ENCODE measurements at places on chromosomes 1 and 21.

DNA sequence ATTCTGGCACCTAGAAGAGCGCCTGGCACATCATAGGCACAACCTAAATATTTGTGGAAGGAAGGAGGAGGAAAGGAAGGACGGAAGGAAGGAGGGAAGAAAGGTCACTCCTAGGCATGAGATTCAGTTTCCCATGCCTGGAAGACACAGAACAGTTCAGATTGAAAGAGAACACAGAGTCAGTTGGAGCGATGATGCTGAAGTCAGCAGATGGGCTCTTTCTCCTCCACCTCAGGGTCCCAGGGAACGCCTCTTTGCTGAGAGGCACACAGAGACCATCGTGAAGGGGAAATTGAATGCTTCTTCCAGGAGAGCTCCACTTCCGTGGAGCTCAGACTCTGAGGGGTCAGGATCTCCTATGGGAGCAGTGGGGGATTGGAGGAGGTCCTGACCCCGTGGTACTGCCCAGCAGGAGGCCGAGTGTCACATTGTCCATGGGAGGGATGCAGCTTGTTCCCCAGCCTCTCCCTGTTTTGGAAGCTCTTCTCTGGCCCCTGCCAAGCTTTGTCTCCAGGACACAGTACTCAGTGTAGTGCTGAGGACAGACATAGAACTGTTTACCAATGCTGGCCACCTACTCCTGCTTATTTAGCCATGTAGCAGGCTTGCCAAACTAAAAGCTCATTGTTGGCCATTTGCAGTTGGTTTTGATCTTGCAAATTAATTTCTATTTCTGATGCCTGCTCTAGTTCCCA is 2.4 kb downstream of the MYBPHL start:
- DNase-seq: no peak

DNA sequence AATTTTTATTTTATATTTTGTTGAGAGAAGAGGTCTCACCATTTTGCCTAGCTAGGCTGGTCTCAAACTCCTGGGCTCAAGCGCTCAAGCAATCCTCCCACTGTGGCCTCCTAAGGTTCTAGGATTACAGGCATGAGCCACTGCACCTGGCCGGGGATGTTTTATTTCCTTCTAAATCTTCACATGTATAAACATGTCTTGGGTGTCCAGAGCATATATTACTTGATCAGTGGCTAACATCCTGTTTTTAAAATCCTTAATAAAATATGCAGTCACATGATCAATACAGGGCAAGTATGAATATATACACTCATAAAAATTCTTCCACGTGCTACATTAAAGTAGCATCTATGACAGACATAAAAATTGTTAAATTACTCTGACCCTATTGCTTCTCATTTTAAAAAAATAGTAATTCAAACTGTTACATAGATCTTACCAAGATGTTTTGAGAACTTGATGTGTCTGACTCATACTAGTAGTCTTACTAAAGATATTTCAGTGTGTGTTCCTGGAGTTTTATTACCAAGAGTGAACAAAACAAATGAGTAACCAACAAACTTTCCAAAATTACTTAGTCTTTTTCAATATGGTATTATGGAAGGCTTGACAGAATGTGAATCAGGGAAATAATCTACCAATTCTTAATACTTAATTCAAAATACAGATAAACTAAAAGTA is 222.5 kb downstream of the SLC45A1 start:
- DNase-seq: no peak

GRCh38 chr1:22142315-22143064 is 407 bp downstream of the WNT4 start:
- DNase-seq: peak; percentile 58

DNA sequence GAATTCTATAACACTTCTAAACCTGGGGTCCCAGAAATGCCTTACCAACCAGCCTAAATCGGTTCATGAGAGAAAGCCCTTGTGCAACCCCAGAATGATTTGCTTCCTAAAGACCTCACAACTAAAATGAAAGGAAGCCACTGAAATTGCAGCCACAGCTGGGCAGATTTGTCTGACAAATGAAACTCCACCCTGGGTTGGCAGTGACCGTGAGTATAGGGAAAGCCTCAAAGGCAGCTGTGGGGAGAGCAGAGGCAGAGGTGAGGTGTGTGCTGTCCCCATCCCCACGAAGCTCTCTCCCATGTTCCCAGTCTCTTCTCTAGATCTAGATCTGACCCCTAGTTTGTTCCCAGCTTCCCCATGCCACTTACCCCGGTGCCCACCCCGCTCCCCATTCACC is 23.1 kb downstream of the RHBDL2 start:
- no peak for DNase-seq

DNA sequence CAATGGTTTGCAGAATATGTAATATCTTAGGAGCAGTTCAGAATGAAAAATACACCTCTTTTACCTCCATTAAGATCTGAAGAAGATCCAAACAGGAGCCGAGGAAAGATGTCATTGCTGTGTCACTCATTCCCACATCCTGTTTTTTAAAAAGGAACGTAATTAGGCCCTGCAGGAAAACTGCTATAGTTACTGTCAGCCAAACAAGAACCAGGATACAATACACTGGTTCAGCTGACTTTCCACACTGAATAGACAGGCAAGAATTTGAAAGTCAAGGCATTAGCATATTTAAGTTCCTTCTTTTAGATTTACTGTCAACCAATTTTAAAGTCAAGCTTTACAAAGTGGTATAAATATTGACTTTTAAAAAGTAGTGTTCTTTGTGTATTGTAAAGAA is 63.8 kb downstream of the IARS2 start:
- no peak for DNase-seq

GRCh38 chr1:155301342-155301841 is at the start of gene PKLR:
TSS of gene PKLR (minus strand) at chr1:155301438. CDS start at chr1:155301395, 43 bp downstream.
- no peak for DNase-seq

DNA sequence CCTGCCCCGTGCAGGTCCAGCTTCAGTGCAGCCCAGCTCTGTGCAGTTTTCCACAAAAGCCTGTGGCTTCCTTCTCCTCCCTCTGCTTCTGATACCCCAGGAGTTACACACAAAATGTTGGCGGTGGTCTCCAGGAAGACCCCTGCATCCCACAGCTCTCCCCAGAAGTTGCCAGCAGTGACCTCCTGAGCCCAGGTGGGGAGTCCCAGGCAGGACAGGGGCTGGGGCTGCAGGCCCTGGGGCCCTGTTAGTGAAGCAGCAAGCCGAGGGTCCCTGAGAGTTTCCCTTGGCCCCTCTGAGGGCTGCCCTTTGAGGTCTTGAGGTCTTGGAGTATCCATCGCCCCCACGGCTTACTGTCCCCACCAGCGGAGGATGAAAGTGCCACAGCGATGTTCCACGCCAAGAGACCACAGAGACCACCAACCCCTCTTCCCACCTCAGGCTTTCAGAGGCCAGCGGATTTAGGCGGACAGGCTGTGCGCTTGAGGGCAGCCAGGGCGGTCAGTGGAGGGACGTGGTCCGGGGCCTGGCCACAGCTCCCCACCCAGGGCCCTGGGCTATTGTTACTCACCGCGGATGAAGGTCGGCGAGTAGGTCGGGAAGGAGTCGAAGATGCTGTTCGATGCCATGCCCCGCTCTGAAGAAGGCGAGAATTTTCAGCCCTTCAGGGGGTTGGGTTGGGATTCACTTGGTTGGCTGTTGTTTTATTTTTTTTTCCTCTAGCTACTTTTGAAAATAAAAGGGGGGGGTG is 34.0 kb upstream of the RUNX3 start:
- DNase-seq: no peak

- no peak for DNase-seq
These were observed 31.7 kb upstream of the CACYBP start for GRCh38 chr1:174967845-174968705.

DNA sequence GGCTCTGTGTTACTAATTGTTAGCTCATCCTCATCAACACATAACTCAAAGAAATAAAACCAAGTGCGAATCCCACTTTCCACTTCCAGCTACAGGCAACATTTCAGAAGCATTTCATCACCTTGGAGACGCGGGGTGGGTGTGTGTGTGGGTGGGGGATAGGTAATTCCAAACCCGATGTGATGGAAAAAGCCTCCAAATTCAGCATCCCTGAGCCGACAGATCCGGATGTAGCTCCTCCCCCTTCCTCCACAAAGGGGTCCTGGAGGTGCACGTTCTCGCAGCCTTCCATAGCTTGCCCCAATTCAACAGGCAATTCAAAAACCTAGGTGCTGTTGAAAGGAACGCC is 486 bp downstream of the HSPA13 start:
- DNase-seq: peak; percentile 86

GRCh38 chr1:58011978-58012377 is 534.5 kb downstream of the OMA1 start:
- DNase-seq: no peak

GRCh38 chr1:231860221-231861088 is 233.9 kb downstream of the DISC1 start:
- DNase-seq: no peak
